A549 (cell line): ENCODE measurements at places on chromosomes 11 and 22.
A peak's percentile ranks its signal among the peaks of the same experiment; 100 is the strongest.

DNA sequence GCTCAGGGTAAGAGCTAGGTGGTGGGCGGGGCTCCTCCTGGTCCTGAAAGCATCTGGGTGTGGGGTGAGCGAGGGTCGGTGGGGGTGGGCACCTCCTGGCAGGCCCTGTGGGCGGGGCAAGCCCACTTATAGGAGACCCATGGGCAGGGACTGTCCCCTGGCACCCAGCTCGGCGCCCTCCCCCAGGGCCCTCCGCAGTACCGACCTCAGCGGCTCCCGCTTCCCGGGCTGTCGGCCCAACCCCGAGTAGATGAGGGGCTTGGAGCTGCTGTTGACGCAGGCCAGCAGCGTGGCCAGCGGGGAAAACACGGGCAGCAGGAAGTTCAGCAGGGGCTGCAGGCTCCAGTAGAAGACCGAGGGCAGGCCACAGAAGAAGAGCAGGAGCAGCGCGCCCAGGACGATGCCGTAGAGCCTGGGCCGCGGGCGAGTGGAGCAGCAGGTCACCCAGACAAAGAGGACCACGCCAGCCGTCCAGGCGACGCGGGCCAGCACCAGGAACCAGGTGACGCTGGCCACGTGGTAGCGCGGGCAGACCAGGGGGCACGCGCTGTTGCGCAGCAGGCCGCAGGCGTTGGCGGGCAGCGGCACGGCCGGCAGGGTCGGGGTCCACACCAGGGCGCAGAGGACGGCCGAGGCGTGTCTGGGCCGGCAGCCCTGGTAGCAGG, 663 bp downstream of the MRGPRG start:
- no peak for DNase-seq

GRCh38 chr11:114846416-114846791, 168.1 kb downstream of the NXPE2 start:
- no peak for DNase-seq

- no peak for DNase-seq
Observed at GRCh38 chr22:35315855-35316745, 16.4 kb downstream of the TOM1 start.

DNA sequence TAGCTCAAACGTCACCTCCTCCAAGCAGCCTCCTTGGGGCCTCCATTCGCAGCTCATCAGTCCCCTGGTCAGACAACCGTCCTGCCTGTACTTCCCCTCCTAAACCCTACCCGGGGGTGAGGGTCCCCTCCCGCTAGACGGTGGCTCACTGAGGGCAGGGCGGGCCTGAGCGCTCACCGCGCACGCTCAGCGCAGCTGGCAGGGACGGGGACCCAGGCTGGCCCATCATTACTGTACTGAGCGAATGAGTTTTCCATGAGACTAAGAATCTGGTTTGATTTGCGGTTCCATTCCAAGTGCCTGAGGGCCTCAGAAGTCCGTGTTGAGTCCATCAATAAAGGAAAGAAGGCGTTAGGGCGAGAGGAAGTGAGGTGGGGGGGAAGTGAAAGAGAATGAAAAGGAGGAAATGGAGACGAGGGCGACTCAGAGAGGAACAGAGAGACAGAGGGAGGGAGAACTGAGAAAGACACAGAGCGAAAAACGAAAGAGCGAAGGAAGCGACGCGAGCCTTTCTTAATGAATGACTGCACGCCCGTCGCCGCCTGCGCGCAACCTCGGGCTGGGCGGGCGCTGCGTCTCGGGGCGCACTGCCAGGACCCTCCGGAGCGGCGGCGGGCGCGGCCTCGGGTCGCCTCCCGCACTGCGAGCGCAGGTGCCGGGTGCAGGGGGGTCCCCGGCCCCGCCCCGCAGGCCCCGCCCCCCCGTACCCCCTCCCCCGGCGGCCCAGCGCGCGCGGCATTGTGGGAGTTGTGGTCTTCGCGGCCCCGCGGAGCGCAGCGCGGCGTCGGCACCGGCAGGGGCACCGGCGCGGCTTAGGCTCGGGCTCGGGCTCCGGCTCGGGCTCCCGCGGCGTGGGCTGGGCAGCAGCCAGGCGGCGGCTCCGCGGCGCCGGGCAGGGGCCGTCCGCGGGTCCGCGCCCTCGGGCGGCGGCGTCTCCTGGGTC, at the start of gene ASPHD2:
TSS of gene ASPHD2 (plus strand) at position 746 of the 943 bp plus-strand sequence. CDS start 4,356 bp downstream, outside the sequence.
- DNase-seq = peak; percentile 11

GRCh38 chr11:33509632-33510031, 191.0 kb downstream of the C11orf91 start:
- DNase-seq = no peak

DNA sequence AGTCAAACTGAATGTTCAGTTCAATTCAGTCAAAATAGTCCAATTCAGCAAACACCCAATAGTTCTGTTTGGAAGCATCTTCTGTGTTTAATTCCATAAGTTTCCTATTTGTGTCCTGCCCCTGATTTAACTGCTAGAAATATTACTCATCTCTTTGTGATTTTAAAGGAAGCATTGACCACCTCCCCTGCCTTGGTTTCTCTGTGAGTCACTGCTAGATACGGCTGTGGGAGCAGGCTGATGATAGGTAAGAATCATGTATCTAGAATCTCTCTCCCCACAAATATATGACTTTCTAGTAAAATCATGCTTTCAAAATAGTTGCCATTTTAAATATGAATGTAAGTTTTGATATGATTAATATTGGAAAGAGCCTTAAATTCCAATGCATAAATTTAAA, 888.5 kb downstream of the NTM start:
- no peak for DNase-seq

- DNase-seq = peak; percentile 30
Observed at GRCh38 chr11:14373941-14374646, 15.1 kb upstream of the RRAS2 start.

- no peak for DNase-seq
Observed at GRCh38 chr22:36301851-36302250, 48.9 kb downstream of the APOL1 start.

DNA sequence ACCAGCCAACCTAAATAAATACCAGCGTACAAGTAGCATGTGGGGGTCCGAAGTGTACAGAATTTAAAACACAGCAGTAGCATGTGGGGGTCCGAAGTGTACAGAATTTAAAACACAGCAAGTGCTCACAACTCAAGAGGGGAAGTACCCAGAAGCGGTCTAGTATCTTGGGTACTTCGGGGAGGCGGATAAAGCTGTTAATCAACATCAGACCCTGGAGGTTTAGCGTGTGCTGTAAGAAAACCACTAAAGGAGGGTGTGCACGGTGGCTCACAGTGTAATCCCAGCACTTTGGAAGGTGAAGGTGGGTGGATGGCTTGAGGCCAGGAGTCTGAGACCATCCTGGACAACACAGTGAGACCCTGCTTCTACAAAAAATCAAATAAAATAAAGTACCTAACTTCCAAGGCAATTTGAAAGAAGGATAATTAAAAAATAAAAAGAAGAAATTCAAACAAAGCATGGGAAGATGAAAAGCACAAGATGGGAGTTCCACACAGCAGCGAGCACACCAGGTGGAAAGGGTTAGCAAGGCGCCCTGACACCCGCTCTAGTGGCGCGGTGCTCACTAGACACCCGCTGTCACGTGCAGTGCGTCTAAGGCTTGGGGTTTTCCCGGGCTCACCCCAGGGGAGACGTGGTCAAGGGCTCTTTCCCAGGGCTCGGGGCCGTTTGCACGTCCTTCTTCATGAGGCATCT, 35.0 kb upstream of the MOB2 start:
- DNase-seq = no peak

DNA sequence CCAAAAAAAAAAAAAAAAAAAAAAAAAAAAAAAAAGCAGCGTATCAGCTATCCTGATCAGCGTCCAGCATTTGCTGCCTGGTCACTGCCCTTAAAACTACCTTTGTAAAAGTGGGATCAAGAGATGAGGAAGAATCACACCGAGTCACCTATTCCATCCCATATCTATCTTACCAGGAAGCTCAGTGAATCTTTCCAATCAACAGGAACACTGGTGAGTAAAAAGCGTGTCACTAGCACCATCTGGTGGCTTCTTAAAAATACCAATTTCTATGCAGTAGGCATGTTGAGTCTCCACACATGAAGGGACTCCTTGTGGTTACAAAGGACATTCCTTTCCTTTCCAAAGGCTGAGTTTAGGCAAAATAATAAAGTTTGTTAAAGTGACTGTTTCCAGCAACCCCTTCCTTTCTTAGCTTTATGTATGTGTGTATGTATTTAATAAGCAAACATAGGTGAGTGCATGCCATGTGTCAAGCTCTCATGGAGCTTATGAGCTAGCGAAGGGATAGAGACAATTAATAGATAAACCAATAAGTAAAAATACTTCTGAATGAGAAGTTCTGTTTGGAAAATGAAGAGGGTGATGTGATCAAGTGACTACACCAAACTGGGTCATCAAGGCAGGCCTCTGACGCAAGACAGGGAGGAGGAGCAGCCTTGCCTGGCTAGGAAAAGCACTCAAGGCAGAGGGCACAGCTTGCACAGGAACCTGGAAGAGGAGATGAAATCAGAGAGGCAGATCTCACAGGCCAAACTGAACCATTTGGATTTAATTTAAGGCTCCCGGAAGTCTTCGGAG, 13.9 kb upstream of the TP53AIP1 start:
- peak; percentile 76 for DNase-seq

- DNase-seq = no peak
Observed at GRCh38 chr11:113967361-113967760, 7.5 kb upstream of the HTR3A start.

DNA sequence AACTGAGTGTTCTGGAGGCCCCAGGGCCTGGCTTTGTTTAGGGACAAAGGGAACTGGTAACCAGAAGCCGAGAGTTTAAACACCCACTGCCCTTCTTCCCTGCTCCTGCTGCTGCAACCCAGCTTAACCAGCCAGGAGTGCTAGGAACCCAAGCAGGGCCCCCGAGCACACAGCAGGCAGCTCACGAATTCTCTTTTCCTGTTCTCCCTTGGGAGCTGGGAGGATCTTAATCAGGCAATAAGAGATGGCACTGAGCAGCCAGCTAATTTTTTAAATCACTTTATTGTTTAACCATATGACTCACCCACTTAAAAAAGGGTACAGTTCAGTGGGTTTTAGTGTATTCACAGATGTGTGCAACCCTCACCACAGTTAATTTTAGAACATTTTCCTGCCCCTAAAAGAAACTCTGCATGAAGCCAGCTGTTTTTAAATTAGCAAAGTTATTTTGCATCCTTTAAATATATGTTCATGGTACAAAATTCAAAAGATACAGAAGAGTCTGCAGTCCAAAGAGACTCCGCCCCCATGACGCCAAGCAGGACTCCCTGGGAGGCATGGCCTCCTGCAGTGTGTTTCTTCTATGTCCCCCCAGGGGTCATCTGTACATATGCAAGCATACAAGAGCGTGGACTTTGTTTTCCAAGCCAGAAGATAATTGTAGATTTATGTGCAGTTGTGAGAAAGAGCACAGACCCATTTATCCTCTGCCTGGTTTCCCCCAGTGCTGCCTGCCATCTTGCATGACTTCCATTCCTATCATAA, 18.9 kb upstream of the PPP6R3 start:
- DNase-seq = no peak

GRCh38 chr11:94507485-94507884, 4.8 kb upstream of the C11orf97 start:
- DNase-seq = no peak

DNA sequence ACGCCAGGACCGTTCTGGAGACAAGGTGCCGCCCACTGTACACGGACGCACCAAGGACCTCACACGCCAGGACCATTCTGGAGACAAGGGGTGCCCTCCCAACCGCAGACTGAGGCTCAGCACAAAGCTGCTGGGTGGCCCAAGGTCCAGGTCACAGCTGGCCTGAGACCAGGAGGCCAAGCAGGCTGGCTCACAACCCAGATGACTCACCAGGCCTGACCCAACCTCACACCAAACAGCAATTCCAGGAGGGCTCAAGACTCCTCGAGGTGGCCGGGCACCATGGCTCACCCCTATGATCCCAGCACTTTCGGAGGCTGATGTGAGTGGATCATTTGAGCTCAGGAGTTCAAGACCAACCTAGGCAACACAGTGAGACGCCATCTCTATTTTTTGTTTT, 14.8 kb downstream of the BRD1 start:
- DNase-seq = no peak

GRCh38 chr11:69803604-69804218, 15.5 kb downstream of the FGF3 start:
- no peak for DNase-seq

DNA sequence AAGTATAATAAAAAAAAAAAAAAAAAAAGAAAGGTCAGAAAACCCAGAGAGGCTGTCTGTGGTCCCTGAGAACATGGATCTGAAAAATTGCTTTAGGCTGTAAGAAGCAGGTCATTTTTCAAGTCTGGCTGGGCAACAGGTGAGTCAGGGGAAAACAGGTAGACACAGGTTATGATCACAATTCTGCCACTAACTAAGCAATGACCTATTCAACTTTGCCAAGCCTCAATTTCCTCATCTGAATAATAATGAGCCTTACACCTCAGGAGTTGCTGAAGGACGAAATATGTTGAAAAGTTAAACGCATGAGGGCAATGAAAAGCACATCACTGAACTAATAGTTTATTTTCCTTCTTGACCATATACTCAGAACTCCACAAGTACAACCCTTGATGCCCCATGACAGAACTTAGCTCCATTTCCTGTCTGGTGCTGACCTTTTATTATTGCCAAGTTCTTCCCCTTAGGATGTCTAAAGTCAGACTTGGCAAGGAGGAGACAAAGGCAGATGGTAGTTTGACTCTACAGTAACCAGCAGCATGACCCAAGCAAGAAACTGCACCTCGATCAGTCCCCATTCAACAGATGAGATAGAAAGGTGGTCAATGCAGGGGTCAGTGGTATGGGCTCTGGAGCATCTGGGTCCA, 93.6 kb downstream of the SYN3 start:
- no peak for DNase-seq

DNA sequence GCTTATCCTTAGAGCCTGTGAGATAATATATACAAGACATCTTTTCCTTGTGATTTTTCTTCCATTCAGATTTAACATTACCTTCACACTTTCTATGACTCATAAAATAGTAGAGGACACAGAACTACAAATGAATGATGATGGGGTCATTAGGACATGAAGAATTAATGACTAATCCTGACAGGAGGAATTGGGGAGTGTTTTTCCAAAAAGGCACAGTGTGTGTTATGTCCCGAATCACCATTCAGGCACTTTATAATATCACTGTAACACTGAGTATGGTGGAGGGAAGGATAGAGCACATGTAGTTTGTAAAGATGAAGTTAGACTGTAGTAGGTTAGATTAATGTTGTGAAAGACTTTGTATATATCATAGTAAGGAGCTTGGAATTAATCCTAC, 391.3 kb downstream of the JRKL start:
- no peak for DNase-seq

DNA sequence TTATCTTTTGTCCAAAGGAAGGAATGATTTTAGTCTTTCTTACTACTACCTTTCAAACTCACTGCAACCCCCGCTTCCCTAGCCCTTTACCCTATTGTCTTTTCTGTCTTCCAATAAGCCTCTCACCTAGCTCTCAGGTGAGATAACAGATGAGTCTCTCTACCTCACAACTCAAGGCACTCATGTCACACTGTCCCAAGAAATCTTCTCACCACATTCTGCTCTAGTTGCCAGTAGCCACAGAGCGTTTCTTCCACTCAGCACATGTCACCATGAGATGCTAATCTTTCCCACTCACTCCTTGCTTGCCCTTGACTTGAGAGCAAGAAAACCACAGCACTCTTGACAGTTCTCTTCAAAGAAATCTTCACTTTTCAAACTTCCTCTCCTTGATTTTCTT, 32.7 kb upstream of the TMEM41B start:
- DNase-seq = no peak

GRCh38 chr11:126400019-126400418, 44.5 kb downstream of the ST3GAL4 start:
- no peak for DNase-seq

- DNase-seq = no peak
Observed at GRCh38 chr22:40757071-40757470, 62.1 kb downstream of the SLC25A17 start.

GRCh38 chr22:26542831-26543230, 30.6 kb upstream of the TFIP11 start:
- no peak for DNase-seq

GRCh38 chr11:2570841-2571597, 126.2 kb downstream of the KCNQ1 start:
- no peak for DNase-seq
